Stimulated activated CD8-positive, alpha-beta memory T cell treated with anti-CD3 and anti-CD28 coated beads, Interleukin-2, amount 100 ng/mL, for 48 hours (primary cell): ENCODE measurements at places on chromosomes 13 and 19.

GRCh38 chr19:6117534-6117933 lies 7.2 kb upstream of the RFX2 start:
- no peak for DNase-seq

DNA sequence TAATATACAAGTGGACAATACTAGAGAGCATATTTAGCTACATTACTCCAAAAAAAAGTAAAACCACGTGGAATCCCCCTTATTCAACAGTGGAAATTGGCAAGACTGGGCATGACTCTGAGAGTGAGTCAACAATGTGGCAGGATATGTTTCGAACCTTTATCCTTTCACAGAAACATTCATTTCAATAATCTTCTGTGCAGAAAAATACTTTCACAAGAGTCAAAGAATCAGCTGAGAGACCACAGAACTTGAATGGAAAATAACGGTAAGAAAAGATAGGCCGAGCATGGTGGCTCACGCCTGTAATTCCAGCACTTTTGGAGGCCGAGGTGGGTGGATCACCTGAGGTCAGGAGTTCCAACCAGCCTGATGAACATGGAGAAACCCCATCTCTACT lies 25.1 kb upstream of the CD70 start:
- DNase-seq, result no peak

GRCh38 chr19:49155005-49155819 lies at the start of gene HRC:
HRC (minus strand) TSS chr19:49155396; CDS start chr19:49155237, 159 bp downstream.
- no peak for DNase-seq

GRCh38 chr19:23957660-23958281 lies 43.1 kb downstream of the ZNF726 start:
- DNase-seq, result no peak

DNA sequence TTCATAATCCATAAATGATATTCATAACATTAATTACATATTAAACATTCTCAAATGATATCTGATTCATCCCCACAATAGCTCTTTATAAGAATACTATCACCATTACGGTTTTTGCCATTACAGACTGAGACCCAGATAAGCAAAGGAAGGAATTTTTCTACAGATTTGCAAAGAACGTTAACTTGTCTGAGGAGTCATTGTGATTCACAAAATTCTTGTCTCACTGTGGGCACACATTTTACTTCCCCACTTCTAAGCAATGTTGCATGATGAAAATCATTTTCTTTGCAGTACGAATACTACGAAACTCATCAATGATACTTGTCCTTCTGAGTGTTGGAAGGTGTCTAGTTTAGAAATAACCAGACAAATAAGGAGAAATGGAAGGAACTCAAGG lies 70.1 kb downstream of the NALCN start:
- no peak for DNase-seq

- no peak for DNase-seq
These were observed 9.5 kb downstream of the POU4F1 start for GRCh38 chr13:78593652-78594455.

- DNase-seq, result no peak
These were observed 32.1 kb downstream of the PPP2R1A start for GRCh38 chr19:52221831-52222375.

DNA sequence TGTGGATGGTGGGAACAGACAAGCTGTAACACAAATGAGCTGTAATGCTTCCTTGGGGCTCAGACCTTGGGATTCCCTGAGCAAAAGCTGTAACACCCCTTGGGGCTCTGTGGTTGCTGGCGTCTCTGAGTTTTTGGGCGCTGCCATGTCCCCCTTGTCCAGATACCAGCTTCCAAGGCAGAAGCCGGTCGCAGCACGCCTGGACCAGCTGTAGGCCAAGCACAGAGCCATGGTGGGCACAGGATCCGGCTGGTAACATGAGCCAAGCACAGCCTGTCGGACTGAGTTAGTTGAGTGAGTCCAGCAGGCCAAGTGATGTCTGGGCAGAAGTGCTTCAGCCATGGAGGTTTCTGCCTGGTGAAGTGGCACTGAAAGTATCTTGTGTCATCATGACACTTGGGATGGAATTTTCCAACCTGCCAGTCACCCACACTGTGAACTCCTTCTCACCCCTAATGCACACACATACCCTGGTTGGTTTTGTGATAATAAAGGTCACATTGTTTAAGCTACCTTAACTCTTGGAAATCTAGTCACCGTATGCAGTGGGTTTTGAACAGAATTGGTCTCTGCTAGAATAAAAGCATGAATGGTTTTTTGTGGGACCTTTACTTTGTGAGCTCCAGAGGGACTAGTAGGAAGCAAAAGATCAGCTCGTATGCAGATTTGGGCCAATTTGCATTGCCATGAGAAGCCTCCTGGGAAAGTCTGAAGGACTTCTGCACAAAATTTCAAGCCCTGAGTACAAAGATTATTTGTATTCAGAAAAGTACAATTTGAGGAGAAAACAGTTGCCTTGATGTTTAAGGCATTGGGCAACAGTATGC lies 7.0 kb upstream of the ZNF17 start:
- no peak for DNase-seq

- DNase-seq, result no peak
These were observed 29.2 kb downstream of the ZNF844 start for GRCh38 chr19:12093777-12094176.

GRCh38 chr13:22915442-22916082 lies 265.2 kb upstream of the SGCG start:
- DNase-seq, result no peak

DNA sequence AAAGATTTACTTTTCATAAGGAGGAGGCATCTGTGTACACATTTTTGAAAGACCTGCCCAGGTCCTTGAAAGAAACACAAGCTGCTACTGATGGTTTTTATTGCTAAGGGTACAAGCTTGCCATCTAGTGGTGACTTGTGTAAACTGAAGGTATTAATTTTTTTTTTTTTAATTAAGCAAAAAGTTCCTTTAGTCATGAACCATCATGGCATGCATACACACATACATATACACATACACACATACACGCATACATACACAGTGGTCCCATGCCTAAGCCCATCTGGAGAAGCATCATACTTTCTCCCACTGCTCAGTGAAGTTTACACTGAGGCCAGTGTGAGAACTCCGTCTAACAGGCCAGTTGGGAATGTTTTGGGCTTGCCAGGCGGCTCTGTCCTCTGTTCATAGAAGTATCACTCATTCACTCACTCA lies 312.5 kb downstream of the DCLK1 start:
- DNase-seq, result no peak

DNA sequence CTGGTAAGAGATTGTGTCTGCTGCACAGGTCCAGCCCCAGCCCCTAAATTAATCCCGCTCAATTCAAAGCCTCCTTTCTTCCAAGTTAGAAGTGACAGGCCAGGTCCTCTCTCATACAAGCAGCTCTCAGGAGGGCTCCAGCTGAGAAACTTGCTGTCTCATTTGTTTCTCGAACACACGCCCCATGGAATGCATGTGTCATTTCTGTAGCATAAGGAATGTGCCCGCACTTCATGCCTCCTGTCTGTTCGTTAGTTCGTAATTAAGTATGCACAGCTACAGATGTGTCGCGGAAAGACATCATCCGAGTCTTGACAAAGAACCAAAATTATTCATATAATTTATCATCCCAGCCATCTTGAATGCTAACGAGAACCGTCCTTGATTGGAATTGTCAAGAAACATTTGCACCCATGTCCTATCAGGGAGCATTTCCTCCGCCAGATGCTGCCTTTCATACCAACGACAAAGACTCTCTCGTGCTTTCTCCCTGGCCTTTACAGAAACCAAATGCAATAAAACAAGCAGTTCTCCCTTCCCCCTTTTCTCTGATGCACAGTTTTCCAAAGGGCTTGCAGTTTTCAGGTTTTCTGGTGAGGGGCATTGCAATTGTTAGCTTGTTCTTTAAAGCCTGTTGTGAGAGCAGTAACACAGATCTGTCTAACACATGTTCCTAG lies 133.5 kb downstream of the UQCRFS1 start:
- DNase-seq, result no peak
